Caudate nucleus (tissue), 63 donors: ENCODE measurements at places on chromosomes 3 and 15.
A peak's percentile ranks its signal among the peaks of the same experiment; 100 is the strongest.

DNA sequence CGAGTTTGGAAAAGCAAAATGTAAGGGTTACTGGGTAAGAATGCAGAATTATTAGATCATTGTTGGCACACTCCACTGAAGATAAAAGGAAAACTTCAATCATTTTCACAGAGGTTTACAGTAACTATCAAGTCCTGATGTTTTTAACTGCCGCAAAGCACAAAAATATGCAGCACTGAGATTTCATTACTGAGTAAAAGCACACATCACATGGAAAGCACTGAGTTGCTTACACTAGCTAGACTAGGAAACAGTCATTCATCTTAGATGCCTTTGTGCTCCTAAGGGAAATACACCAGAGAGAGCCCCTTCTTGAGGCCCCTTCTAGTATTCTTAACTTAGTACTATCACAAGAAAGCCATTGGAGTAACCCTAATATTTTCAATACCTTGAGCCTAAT, 11.8 kb upstream of the P2RY1 start:
- no peak for DNase-seq

- no peak for DNase-seq
Measured at GRCh38 chr15:41783296-41783695, 9.0 kb downstream of the MAPKBP1 start.

DNA sequence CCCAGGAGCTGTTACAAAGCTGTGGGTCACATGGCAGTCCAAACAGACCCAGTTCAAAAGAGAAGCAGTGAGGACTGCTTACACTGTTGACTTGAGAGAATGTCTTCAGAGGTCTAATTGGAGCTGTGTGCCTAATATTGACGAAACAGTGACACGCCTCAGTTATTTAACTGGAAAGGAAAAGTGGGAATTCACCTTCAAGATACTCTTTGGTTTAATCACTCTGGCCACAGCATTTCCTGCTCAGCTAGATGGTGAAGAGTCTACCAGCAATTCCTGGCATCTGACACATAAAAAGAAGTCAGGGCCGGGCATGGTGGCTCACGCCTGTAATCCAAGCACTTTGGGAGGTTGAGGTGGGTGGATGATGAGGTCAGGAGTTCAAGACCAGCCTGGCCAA, 326.4 kb downstream of the SV2B start:
- no peak for DNase-seq

DNA sequence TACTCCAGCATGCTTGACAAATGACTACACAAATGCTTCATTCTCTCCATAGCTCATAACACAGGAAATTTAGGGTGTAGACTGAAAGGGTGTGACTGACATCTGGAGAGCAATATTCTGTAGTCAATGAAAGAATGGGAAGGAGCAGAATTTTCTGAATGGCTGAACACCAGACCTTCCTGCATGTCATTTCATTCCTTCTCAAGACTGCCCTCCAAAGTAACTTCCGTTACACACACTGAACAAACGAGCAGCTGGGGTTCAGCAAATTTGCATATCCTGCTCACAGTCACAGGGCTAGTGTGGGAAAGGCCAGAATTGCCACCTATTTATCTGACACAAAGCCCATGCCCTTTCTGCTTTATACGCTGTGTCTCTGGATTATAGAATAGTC, 325.0 kb upstream of the CFAP20DC start:
- DNase-seq = no peak

GRCh38 chr3:19103510-19103909, 44.8 kb upstream of the KCNH8 start:
- DNase-seq = no peak

GRCh38 chr3:108489776-108490175, 20.6 kb downstream of the MYH15 start:
- no peak for DNase-seq

DNA sequence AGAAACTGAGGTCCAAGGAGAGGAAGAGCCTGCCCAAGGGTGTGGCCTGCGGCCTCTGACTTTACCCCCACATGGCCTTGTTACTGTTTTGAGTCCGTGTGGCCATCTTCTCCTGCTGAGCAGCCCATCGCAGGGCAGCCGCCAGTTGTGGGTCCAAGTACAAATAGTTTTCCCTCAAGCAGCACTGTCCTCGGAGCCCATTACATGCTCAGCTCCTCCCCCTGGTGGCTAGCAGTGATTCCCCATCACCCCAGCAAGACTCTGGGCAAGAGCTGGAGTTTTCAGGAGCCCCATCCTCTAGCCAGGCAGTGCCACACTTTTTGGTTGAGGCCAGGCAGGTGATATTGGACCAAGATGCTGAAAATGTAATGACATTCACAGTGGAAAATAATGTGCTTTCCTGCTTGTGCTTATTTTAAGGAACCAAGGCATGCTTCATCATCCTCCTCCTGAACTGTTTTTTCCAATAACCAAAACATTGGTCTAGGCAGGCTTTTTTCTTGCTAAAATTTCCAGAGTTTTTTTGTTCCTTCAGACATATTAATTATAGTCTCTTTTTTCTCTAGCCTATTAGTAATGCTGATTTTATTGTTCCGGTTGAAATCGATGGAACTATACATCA, 23.2 kb upstream of the VILL start:
- no peak for DNase-seq

- peak; percentile 28 for DNase-seq
Measured at GRCh38 chr3:53804697-53805462, 41.3 kb downstream of the CHDH start.

GRCh38 chr3:102348904-102349303, 85.9 kb upstream of the ZPLD1 start:
- DNase-seq = no peak

- DNase-seq = no peak
Measured at GRCh38 chr3:13124631-13125030, 51.4 kb upstream of the IQSEC1 start.

GRCh38 chr15:36954486-36954885, 145.9 kb downstream of the MEIS2 start:
- no peak for DNase-seq

DNA sequence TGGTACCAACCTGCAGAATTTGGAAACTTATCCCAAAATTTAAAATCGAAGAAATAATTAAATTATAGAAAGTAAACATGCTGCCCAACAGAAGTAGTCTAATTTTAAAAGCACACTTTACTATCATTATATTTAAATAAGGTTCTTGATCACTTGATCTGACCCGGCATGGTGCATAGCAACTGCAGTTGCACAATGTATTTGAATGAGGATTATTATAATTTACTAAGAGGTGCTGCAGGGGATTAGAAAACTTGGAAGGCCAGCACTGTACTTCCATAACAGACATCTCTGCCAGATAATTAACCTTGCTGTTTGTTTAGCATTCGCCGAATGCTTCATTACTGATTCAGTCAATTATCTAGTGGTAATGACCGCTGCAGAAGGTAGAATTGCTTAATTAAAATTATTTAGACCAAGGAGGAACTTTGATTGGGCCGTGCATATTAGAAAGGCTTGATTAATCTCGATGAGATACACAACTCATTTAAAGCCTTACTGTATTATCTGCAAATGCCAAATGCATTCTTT, 971.6 kb downstream of the ZPLD1 start:
- DNase-seq = no peak

DNA sequence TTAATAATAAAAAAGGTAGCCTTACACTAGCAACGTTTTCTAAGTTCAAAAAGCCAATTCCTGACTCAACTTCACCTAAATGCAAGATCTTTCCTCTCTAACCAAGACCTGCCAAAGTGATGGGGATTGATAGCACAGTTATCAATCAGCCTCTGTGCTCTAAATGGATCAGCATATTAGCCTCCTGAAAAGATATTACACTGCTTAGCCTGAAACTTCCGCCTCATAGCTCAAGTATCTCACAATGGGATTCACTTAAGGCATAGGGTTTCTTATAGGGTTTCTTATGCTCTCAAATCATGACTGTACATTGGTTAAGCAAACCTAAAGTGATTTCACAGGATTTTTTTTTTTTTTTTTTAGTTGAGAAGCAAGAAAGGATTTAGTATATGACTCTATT, 436 bp upstream of the SLC9A9 start:
- DNase-seq = no peak

DNA sequence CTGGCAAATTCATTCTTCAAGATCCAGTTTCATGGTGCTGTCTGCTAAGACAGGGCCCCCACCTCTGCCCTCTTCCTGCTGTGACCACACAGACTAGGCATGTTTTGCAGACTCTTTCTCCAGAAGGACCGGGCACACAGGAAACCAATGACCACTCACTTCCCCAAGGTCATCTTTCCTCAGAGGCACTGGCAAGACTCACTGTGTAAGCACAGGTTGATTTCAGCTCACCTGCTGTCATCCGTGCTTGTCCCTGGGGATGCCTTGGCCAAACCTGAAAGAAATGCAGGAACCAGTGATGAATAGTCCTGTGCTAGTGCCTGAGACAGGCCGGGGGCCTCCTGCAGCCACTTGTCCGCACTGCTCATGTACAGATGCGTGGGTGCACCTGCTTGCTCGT, 33.5 kb downstream of the ALS2CL start:
- DNase-seq = no peak

DNA sequence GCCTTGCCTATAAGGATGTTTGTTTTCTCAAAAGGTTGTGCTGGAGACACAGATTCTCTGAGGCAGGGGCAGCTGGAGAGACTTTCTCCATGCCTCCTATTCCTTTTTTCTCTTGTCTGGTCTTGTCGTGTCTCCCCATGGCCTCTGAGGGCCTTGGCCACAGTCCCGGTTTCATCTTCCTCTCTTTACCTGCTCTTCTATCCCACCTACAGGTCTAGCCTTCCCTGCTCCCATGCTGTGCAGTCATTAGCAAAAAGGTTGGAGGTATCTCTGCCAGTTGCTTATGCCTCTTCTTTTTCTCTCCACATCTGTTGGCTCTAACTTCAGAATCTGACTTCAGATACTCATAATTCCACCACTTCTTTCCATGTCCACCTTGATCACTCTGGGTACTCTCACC, 191.1 kb downstream of the IL20RB start:
- DNase-seq = no peak

- no peak for DNase-seq
Measured at GRCh38 chr15:34514251-34514670, 69.2 kb downstream of the GOLGA8B start.

DNA sequence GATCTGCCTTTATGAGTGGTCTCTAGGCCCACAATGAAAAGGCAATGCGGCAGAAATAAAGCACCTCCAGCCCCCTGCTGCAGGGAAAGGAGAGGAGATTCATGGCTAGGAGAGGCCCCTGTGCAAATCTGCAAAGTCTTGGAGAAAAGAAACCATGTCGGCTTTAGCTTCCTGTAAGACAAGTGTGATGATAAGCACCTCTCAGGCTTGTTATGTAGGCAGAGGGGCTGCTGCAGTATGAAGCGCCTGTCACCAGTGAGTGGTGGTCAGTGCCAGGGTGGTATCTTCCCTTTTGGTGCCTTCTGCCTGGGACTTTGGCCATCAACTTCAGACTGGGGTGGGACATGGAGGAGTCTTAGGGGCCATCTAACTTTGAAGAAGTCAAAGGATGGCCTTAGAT, 59.2 kb upstream of the ARHGEF3 start:
- DNase-seq = no peak

GRCh38 chr15:59722476-59722875, 33.4 kb upstream of the BNIP2 start:
- no peak for DNase-seq

DNA sequence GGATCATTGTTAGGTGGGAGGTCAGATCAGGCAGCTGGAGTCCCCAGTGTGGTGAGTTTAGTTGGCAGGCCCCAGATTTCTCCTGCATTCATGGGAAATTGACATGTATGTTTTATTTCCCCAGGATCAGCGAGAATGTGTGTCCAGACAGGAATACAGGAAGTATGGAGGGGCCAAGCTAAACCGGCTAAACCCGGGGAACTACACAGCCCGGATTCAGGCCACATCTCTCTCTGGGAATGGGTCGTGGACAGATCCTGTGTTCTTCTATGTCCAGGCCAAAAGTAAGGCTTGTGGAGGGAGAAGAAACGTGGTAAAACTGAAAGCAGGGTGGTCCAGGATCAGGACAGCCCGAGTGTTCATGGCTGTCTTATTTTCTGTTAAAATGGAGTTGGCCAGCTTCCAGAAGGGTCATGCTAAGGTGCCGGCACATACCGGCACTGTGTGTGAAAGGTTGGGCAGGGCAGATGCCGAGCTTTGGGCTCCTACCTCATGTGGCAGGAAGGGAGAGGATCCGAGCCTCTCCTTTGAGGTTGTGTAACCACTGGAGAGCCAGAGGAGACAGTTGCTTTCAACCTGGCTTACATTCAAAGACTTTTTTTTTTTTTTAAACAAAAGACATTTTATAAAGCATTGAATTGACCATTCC, 83.1 kb downstream of the PGPEP1L start:
- DNase-seq = no peak

DNA sequence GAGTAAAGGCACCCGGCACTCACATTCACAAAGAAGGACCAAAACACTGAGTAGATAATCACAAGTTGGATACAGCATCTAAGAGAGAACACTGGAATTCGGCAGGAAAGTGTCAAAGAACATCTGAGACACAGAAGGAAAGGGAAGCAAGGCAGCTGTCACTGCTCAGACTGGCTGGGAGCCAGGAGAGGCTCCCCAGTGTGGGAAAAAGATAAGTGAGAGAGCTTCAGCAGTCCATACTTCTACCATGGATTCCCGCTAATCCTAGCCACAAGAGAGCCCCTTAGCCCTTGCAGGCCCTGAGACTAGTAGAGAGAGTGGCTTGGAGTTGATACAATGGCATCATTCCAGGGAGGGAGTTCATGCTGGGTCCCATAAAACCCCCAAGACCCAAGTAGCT, 36.7 kb upstream of the CP start:
- DNase-seq = no peak

GRCh38 chr3:124685481-124685880, 44.8 kb upstream of the UMPS start:
- DNase-seq = no peak

DNA sequence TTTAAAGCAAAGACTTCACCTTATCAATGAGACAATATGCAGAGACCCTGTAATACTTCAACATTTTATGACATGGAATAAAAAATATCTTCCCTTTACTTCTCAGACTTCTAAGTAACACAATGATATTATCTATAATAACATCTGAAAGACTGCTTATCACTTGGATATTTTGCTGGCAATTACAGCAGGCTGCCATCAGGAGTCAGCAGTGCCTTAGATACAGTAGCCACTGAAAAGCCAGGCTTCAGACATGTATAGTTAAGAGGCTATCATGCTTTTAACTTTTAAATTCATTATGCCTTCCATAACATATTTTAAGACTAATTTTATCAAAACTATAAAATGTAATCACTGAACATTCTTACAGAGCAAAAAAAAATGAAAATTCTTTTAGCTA, 227.5 kb downstream of the NEK10 start:
- no peak for DNase-seq

- no peak for DNase-seq
Measured at GRCh38 chr3:148021381-148021780, 612.2 kb downstream of the ZIC1 start.

GRCh38 chr3:109806929-109807328, 469.6 kb upstream of the DPPA4 start:
- no peak for DNase-seq

DNA sequence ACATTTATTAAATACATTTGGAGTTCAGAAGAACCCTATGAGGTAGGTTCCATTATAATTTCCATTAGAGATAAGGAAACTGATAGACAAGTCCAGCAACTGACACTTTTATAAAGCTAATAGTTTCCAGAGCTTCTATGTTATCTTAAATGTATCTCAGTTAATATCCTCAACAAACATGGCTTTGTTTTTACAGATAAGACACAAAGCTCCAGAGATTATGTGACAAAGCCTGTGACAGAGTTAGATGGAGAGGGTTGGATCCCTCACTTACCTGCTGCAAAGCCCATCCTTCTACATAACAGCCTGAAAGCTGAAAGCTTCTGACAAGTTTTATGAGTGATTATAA, 473 bp upstream of the COMMD2 start:
- no peak for DNase-seq

GRCh38 chr15:63857461-63857856, 23.7 kb upstream of the HERC1 start:
- DNase-seq = no peak
